Fibroblast of villous mesenchyme (primary cell): ENCODE measurements at places on chromosomes 1 and 21. TPM values are rescaled to one million over a fixed set of nuclear protein-coding genes. Genes with fewer than 3 reads are reported as not detected.

DNA sequence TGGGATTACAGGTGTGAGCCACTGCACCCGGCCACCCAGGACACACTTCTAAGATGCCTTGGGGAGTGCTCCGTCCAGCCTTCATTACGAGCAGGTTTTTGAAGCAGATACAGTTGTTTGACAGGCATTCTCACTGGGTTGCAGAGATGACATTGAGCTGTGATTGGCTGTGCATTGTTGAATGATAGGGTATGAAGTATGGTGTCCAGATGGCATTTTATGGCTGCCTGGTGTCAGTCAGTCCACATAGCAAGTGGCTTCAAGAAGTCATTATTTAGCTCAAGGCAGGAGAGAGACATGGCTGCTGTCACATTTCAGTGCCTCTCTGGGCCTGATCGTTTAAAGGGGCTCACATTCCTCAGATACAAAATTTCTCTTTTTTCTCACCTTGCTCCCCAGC is 14.8 kb upstream of the PADI2 start:
- DNase-seq, result no peak

DNA sequence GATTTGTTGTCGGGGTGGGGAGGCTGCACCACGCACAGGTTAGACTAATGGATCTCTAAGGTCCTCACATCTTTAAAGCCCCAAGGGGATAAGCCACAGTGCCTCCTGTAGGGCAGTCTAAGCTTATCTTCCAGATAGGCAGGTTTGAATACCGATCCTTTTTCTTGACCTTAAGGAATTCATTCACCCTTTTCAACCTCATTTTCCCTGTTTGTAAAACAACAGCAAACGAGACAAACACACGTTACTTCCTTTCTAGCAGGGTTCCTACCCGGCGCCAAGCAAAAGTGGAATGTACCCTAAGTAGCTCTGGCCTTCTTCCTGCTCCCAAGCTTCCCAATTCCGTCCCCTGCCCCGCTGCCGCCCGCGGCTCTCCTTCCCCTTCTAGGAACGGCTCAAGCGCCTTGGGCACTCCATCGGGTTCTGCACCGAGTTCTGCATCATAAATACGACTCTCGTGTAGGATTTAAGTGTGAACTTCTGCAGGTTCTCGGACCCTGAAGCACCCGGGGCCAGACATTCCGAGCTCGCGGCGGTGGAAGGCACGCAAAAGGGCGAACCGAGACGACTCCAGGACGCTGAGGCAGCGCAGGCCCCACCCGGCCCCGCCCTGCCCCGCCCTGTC is 548 bp upstream of the CDC20 start:
- no peak for DNase-seq

GRCh38 chr1:75132242-75132811 is 1.9 kb upstream of the LHX8 start:
- DNase-seq, result no peak

GRCh38 chr1:233337505-233337904 is 10.0 kb downstream of the MAP3K21 start:
- no peak for DNase-seq

DNA sequence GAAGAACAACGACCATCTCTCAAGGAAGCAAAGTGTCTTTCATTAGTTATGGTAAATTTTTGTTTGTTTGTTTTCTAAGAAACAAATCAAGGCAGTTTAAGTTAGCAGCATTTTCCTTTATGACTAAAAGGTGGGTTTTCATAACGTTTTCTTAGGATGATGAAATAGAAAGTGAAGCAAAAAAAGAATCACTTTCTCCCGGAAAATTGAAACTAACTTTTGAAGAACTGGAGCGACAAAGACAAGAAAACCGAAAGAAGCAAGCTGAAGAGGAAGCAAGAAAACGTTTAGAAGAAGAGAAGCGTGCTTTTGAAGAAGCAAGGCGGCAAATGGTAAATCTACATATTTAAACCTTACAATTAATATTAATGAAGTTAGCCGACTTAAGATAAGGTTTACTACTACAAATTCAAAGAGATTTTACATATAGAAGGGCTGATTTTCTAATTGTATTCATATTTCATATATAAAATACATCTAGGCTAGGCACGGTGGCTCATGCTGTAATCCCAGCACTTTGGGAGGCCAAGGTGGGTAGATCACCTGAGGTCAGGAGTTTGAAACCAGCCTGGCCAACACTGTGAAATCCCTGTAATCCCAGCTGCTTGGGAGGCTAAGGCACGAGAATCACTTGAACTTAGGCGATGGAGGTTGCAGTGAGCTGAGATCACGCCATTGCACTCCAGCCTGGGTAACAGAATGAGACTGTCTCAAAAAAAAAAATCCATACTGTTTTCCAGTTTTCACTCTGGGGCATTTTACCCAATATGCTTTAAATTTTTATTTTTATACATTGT is 38.3 kb downstream of the NEXN start:
- peak; percentile 45 for DNase-seq

DNA sequence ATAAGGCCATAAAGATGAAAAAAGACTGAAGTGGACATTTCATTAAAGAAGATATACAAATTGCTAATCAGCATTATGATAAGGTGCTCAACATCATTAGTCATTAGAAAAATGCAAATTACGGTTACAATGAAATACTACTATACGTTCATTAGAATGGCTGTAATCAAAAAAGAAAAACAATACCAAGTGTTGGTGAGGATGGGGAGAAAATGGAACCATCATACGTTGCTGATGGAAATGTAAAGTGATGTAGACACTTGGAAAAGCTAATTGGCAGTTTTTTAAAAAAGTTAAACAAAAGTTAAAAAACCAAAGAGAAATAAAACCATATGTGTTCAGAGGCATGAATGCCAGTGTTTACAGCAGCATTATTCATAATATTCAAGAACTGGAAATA is 8.6 kb upstream of the SOD1 start:
- no peak for DNase-seq

Gene PTAFR
- under 0.01 TPM in 2 replicates for total RNA-seq

Gene FCAMR
- not detected in 2 replicates for total RNA-seq
